Activated CD4-positive, alpha-beta T cell treated with anti-CD3 and anti-CD28 coated beads for 1 hour (primary cell): ENCODE measurements at places on chromosomes 12 and 14.

GRCh38 chr14:65817011-65817410 lies 404.5 kb downstream of the FUT8 start:
- DNase-seq: no peak

GRCh38 chr12:59999291-59999690 lies 403.5 kb downstream of the SLC16A7 start:
- DNase-seq: no peak

DNA sequence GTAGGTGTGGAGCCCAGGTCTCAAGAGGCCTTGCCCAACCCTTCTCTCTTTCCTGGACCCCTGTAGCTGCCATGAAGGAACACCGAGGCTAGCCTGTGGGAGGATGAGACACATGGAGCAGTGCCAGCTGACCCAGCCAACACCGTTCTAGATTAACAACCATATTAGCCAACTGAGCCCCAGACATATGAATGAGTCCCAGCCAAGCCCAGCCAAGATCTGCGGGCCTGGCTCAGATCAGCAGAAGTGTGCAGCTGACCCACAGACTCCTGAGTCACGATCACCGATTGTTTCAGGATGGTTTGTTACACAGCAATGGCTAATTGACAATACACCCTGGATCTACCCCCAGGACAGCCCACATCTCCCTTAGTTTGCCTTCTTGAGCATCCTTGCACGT lies 82.1 kb downstream of the NTF3 start:
- DNase-seq: no peak

- DNase-seq: no peak
These were observed 1502.6 kb upstream of the FLRT2 start for GRCh38 chr14:84027351-84027750.

DNA sequence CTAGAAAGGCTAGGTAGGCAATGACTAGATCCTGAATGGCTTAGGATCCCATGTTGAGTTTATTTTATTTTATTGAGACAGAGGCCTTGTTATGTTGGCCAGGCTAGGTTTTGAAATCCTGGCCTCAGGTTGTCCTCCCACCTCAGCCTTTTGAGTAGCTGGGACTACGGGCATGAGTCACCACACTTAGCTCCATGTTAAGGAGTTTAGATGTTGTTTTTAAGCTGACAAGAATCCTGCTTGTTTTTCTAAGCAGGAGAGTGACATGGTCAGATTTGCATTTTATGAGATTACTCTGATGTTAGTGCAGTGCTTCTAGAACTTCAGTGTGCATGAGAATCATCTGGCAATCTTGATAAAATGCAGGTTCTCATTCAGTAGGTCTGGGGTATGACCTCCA lies 14.5 kb downstream of the CCDC198 start:
- no peak for DNase-seq

DNA sequence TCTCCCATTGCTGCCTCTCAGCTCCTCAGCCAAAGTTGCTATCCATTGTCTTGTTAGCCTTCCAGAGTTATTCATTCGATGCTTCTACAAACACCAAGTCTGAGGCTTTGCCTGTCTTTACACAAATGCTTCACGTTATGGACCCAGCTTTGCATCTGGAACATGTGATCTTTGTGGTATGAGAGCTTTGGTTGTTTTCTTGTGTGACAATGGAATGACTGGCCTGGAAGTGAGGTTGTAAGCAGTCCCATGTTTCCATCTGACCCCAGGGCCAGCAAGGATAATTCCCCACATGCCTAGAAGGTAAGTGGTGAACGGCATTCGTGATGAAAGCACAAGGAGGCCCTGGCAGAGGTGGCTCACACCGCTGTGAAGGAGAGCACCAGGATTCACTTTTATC lies 866.7 kb upstream of the TMEM132C start:
- DNase-seq: no peak

DNA sequence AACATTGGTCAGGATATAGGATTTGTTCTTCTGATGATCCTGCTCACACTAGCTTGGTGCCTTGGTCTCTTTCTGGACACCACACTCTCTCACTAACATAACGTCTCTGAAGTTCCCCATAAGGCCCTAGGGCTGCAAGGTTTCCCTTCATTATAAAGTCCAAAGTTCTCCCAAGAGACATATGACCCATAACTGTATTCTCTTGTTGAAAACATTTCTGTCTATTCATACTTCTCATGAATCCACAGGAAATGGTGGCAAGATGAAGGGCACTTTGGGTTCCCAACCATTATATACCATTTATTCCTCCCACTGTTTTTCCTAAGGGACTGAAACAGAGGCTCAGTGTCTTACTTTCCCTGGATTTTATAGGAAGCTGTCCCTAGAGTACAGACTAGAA lies 37.1 kb upstream of the KITLG start:
- no peak for DNase-seq

GRCh38 chr12:55850893-55851292 lies 8.2 kb upstream of the MMP19 start:
- DNase-seq: no peak

- no peak for DNase-seq
These were observed 49.6 kb downstream of the TC2N start for GRCh38 chr14:91817566-91818325.

DNA sequence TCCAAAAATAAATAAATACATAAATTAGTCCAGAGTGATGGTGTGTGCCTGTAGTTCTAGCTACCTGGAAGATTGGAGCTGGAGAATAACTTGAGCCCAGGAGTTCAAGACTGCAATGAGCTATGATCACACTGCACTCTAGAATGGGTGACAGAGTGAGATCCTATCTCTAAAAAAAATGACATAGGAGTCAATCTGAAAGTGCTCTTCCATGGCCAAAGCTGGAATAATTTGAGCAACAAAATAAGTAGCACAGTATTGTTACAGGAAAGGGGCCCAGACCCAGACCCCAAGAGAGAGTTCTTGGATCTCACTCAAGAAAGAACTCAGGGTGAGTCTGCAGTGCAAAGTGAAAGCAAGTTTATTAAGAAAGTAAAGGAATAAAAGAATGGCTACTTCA lies 24.9 kb upstream of the SLC7A8 start:
- no peak for DNase-seq

GRCh38 chr14:78450669-78451318 lies 280.6 kb downstream of the NRXN3 start:
- no peak for DNase-seq

- DNase-seq: no peak
These were observed 7.4 kb downstream of the TXNRD1 start for GRCh38 chr12:104222976-104223375.

GRCh38 chr12:58656254-58657009 lies 263.9 kb downstream of the LRIG3 start:
- no peak for DNase-seq

- no peak for DNase-seq
These were observed 20.3 kb downstream of the TTC6 start for GRCh38 chr14:37615582-37616289.

DNA sequence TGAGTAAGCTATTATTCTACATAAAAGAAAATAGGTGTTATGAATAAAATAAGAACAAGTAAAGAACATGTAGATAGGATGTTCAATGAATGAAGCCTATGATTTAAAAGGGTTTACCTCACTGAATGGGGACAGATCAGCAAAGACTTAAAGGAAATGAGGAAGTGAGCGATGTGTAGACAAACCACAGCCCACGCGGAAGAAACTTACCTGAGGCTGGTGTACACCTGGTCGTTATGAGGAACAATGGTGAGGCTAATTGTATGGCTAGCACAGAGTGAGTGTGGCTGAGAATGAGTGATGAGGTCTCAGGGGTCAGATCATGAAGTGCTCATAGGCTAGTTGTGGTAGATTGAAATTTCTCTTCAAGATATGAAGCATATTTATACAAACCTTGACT lies 221.7 kb downstream of the ALG10B start:
- DNase-seq: no peak

- DNase-seq: no peak
These were observed 69.6 kb upstream of the KRAS start for GRCh38 chr12:25320123-25321006.

DNA sequence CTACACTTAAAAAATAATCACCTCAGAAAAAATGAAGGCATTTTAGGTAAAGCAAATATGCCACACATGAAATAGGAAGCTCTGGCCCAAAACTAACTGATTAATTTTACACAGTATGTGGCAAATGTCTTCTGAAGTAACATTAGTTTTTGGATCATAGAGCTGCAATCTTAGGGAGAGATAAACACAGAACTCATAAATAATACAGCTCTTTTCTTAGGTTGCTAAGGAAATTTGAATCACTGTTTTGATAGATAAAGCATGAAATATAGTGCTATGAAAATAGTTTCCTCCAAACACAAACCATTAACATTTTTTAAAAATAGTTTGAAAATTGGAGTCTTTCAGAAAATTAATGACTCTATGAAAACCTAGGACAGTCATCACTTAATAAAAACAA lies 15.0 kb downstream of the RASSF9 start:
- no peak for DNase-seq

GRCh38 chr14:22530127-22530526 lies 58.9 kb downstream of the DAD1 start:
- DNase-seq: no peak

GRCh38 chr12:121969726-121970125 lies 51.3 kb downstream of the CFAP251 start:
- DNase-seq: no peak

DNA sequence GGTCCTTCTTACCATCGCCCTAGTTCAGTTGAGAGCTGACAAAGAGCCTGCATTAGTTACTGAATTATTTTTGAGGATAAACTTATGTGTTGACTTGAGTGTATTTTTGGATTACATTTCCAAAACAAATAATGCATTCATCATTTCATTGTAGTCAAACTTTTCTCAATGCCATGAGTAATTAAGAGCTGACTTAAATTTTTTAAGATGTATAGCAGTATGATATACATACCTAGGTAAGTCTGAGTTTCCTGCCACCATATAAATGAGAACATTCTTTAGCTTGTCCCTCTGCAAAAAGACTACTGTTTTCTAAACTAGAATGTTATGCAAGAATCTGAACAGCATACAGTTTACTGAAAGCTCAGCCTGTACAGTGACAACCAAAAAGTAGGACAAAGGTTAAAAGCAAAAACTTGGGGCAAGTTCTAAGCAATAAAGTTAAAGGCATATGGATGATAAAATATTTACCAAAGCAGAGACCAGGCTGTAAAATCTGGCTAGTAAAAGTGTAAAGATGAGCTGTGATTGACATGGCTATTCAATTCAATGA lies 82.1 kb upstream of the FERMT2 start:
- no peak for DNase-seq

DNA sequence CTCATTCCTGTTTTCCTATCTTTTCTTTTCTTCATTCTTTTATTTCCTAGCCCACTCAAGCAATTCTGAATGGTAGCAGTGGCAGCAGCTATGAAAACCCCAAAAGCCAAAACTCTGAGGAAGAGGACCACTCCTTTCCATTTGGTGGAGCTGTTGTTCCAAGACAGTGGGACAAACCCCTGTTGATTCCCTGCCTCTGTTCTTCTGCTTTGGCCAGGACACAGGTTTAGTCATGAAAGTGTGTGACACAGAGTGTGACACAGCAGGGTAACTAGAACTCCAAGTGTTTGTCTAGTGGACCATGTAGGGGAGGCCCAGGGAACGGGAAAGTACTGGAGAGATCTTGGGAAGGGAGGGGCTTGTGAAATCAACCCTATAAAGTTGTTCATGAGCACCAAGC lies 71.1 kb downstream of the PTCSC3 start:
- DNase-seq: no peak

- DNase-seq: no peak
These were observed 130.9 kb upstream of the PLEKHA5 start for GRCh38 chr12:18998343-18999261.
